ENCODE measurements at places on chromosomes 11 and 22.

GRCh38 chr11:120708511-120709183 lies 197.1 kb downstream of the GRIK4 start:
- no peak for DNase-seq

DNA sequence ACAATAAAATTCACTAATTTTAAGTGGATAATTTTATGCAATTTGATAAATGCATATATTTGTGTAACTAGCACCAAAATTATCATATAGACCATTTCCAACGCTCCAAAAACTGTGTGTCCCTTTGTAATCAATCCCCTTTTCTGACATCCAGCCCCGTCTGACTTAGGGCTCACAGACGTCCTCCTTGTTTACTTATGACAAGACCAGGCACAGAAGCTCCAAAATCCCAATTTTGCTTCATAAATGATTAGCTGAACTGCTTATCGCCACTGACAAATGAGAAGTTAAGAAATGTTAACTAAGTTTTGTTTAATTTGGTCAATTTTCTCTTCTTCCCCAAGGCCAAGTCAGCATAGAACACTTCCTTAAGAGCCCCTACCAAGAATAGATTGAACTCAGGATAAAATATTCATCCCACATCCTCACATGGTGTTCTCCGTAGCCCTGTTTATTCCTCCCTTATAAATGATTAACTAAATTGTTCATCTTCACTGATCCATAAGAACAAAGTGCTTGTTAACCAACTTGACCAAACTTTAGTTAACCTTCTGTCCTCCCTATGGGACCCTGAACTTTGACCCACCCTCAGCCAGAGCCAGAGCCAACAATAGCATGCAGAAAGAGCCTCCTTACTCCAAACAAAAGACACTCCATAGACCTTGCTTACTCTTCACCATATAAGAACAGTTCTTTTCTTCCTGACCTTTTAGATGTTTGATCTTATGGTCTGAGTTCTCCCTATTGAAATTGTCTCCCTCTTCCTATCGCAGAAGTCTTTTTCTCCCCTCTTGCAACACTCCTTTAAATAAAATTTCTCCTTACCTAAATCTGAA lies 30.8 kb upstream of the GLYAT start:
- DNase-seq = no peak

DNA sequence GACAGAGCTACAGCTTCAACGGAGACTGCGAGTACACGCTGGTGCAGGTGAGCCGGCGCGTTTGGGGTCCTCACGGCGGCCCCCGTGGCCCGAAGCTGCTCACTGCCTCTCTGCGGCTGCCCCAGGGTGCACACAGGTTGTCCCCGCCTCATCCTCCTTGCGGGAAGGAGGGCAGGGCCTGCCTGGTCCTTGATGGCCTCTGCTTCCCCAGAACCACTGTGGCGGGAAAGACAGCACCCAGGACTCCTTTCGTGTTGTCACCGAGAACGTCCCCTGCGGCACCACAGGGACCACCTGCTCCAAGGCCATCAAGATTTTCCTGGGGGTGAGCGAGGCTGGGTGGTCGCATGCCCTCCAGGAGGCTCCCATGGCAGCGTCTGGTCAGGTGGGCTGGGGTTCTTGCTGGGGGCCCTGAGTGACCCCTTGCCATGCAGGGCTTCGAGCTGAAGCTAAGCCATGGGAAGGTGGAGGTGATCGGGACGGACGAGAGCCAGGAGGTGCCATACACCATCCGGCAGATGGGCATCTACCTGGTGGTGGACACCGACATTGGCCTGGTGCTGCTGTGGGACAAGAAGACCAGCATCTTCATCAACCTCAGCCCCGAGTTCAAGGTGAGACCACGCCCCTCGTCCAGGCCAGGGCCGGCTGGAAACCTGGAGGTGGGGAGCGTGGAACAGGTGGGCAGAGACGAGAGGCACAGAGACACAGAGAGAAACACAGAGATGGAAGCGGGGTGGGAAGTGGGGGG lies 19.4 kb downstream of the MUC5AC start:
- DNase-seq = no peak

DNA sequence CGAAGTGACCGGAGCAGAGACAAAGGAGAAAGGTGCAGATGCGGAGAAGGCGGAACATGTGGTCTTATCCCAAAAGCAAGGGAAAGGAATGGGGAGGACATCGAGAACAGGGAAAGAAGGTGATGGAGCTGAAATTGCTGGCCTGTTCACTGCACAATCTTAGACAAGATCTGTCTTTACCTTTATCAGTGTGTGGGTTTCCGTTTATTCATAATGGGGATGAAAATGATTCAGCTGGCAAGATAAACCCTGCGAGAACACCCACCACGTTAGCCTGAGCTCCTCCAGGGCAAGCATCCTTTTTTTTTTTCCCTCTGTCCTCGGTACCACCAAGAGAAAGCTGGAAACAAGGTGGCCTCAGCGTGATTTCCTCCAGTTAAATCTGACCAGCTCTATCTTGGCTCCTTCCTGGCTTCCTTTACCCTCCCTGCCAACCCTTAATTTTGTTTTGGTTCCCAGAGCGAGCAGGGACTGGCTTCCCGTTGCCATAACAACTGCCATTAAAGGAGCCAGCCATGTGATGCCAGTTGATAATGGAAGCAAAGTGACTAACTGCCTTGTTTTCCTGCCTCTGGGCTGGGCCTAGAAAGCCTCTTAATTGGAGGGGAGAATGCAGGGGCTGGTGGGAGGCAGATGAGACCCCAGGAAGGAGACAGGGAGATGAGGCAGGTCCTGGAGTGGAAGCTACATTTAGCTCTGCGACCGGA lies 4.2 kb downstream of the SGSM1 start:
- DNase-seq = no peak

DNA sequence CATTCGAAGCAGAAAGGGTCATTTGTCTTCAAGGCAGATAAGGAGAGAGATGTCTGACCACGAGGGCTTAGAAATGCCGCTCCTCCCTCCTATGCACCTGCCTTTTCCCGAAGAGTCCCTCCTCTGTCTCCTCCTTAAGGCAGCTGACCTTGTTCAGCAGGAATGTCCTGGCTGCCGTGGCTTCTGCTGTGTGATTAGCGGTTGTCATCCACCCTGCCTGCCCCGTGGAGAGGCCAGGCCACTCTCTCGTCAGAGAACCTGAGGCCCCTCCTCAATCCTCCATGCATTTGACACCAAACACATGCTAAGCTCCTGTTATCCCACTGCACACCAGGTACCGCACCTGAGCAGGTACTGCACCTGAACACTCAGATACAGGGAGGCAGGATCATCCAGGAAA lies 834.6 kb downstream of the TBC1D22A start:
- DNase-seq = no peak

GRCh38 chr11:112525270-112525669 lies 264.6 kb upstream of the PLET1 start:
- no peak for DNase-seq

DNA sequence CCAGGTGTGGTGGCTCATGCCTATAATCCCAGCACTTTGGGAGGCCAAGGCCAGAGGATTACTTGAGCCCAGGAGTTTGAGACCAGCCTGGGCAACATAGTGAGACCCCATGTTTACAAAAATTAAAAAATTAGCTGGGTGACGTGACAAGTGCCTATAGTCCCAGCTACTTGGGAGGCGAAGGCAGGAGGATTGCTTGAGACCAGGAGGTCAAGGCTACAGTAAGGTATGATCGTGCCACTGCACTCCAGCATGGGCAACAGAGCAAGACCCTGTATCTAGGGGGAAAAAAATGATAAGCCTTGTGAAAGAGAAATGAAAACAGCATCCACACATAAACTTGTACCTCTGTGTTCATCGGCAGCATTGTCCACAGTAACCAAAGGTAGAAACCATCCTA lies 8.1 kb upstream of the CCND1 start:
- DNase-seq = no peak

- DNase-seq = no peak
These were observed 64.8 kb downstream of the TENM4 start for GRCh38 chr11:79375818-79376550.

GRCh38 chr11:14549891-14550290 lies 29.7 kb upstream of the PSMA1 start:
- DNase-seq = no peak

DNA sequence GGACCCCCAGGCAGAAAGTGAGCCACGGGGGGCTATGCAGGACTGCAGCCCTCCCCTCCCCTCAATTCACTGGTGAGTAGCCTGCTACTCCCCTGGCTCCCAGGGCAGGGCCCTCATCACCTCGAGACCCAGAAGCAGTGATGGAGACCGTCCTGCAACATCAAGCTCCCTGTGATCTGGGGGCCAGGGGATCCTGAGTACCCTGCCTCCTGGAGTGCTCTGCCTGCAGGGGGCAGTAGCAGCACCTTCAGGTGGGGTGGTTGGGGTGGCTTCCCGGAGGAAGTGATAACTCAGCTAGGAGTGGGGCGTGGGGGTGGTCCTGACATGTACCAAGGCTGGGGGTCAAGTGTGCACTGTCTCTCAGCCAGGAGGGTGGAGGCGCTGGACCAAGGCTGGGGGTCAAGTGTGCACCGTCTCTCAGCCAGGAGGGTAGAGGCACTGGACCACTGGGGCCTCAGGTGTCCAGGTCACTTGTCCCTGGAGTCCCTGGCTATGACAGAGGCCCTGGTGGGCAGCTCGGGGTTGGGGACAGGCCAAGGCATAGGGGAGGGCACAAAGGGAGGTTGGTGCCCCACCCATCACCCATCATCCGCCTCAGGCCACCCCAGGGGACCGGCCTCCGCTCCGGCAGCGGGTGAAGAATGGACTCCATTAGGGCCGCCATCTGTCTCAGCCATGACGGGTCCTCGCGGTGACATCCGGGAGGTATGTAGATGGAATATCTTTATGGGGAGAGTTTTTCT lies 9.4 kb downstream of the RTN4R start:
- DNase-seq = no peak

DNA sequence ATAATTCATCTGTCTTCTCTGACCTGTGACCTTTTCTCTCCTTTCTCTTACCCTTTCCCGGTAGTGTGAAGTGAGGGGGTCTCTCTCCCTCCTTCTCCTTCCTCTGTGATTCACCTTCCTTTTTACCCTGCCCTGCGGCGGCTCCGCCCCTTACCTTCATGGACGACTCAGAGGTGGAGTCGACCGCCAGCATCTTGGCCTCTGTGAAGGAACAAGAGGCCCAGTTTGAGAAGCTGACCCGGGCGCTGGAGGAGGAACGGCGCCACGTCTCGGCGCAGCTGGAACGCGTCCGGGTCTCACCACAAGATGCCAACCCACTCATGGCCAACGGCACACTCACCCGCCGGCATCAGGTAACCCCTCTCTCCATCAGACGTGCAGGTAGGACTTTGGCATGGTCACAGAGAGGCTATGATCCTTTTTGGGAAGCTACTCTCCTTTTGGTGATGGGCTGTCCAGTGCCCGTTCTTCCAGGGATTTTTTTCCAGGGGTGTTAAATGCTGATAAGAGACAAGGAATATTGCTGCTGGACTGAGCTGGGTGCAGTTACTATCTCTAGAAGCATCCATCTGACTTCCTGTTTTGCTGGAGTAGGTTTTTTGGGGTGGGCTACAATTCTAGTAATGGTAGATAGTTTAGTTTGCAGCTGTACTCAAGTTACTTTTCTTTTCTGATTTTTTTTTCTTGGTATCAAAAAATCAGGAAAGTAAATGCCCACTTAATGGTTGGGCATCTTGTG lies 29.9 kb downstream of the CTNND1 start:
- DNase-seq = no peak

GRCh38 chr11:120633616-120634393 lies 122.3 kb downstream of the GRIK4 start:
- DNase-seq = no peak

DNA sequence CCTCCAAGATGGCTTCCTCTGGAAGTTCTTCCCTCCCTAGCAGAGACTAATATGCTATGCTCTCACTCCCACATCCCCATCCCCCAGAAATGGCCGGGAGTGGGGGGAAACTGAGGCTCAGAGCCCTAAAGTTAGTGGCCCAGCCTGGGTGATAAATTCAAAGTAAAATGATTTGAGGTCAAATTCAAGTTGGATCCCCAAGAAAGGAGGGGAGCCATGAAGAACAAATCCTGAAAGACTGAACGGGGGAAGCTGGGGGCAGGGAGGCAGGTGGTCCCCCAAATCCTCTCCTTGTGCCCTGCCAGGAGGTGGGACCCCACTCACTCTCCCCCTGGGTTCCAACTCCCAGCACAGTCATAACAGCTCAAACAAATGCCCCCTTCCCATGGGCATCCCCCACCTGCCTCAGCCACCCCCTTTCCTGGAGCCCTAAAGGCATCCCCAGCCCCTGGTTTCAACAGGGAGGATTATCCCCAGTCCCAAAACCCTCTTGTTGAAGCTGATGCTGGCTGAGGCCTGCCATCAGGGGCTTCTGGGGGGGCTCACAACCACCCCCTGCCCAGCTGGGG lies 1.1 kb downstream of the CBX6 start:
- DNase-seq = no peak

GRCh38 chr22:27791159-27791858 lies 10.2 kb downstream of the MN1 start:
- DNase-seq = no peak

- no peak for DNase-seq
These were observed 7.0 kb upstream of the TNFRSF13C start for GRCh38 chr22:41933411-41934177.

- no peak for DNase-seq
These were observed 790 bp upstream of the TMEM41B start for GRCh38 chr11:9315078-9315688.

GRCh38 chr11:119474682-119475596 lies 52.0 kb upstream of the THY1 start:
- DNase-seq = peak; percentile 71

- peak; percentile 14 for DNase-seq
These were observed 162.0 kb downstream of the DSCAML1 start for GRCh38 chr11:117634756-117635603.
